ENCODE measurements at places on chromosomes 16 and 17.

GRCh38 chr17:6082335-6082734 lies 12.2 kb downstream of the WSCD1 start:
- no peak for DNase-seq

- no peak for DNase-seq
Measured at GRCh38 chr17:66407864-66408263, 105.5 kb downstream of the PRKCA start.

DNA sequence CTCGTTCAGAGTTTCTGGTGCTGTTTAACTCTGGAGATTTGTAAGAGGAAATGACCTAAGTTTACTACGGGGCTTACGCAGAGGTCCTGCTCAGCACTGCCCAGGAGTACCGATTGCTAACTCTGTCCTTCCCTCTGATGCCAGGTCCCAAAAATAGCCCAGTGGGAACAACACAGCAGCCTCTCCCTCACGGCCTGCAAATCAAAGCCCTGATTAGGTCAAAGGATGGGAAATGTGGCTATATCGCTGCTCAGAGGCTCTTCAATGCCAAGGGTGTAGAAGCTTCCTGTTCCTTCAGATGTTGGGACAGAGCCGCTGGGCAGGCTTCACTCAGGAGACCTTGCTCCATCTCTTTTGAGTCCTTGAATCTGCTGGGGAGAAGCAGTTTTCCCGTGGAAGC lies 174.2 kb upstream of the KCNJ16 start:
- no peak for DNase-seq

DNA sequence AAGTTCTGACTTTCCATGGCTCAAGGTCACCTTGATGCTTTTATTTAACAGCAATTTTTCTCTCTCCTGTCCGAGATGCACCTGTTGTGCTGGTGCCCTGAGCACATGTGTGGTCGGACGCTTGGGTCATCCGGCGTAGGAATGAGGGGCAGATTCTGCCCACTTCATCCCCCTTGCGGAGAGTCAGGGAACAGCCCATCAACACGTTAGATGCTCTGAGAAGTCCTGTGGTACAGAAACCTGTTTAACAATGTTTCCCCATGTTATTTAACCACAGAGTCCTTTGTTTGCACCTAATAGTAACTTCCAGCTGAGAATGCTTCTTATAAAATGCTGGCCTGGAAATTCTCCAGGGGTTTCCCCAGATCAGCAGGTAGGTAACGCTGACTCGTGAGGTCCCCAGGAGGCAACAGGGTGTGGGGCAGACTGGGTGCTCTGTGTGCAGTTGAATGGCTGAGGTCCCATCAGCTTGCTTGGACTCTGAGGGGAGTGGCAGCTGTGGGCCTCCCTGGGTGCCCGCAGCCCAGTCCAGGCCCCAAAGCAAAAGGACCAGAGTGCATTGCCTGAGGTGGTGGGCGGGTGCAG lies 17.8 kb downstream of the DOC2B start:
- DNase-seq = no peak

DNA sequence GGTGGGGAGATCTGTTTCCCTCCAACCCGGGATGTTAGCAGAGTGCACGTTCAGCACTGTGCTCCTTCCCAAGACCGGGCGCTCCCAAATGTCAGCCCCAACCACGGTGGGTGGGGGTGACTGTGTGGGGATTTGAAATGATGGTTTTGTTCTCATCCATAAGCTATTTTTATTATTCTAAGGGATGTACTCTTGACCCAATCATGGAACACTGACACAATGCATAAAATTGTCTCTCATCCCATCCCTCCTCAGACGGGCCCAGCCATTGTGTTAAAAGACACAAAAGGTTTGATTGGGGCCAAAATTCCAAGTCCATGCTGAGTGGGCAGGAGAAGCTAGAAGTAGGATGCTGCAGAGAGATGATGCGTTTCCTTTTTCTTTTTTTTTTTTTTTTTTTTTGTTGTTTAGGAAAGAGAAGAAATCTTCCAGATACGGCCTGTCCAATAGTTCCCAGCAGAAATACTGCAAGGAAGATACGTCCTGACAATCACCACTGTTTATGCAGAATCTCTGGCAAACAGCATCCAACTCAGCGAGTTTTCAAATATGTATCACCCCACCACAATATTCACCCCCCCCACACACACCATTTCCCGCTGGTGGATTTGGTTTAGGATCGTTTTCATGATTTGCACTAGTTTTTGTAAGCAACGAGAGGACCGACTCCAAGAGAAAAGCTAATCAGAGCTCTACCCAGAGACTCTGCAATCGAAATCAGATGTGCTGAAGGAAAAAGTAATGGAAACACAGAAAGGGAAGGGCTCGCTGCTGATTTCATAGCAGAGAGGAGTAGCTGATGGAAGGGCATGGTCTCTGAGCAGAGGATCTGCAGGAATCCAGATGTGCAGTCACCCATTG lies 163.5 kb upstream of the DYNLRB2 start:
- no peak for DNase-seq

- no peak for DNase-seq
Measured at GRCh38 chr17:80970762-80971703, 20.6 kb upstream of the CHMP6 start.

DNA sequence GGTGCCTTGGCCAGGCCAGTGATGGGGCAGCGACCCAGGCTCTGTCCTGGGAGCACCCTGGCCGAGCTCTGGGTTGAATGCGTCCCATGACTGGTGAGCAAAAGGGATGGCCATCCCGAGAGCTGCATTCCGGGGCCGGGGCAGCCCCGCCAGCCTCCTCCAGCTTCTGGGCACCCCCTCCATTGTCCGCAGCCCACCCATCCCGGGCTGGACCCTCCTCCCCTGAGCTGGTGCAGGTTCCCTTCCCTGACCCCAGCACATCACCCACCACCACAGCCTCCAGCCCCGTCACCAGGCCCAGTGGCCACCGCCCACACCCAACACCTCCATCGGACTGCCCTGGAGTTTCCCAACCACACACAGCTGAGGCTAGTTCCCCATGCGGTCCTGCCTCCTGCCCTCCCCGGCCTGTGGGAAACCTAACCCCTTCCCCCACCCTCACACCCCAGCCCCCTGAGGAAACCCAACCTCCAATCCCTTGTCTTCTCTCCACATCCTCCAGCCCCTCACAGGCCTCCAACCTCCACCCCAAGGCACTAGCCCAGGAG lies 16.2 kb upstream of the PVALEF start:
- DNase-seq = no peak

DNA sequence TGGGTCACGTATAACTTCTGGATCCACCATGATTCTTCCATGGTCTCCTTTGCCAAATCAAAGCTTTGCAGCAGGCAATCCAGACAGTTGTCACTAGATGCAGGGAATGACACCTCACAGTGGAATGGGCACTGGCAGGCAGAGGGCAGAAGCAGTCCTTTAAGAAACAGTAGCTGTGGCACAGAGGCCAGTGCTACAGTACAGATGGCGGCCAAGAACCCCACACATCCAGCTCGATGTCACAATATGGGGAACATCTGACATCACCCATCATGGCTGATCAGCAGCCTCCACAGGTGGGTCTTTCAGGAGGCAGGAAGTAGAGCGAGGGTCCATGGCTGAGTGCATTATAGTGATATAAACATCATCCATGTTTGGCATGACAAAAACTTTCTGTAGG lies 18.8 kb upstream of the ERN1 start:
- no peak for DNase-seq

GRCh38 chr16:11087691-11088073 lies 143.3 kb downstream of the CLEC16A start:
- DNase-seq = no peak

GRCh38 chr16:31875112-31875803 lies 1.7 kb downstream of the ZNF267 start:
- no peak for DNase-seq

DNA sequence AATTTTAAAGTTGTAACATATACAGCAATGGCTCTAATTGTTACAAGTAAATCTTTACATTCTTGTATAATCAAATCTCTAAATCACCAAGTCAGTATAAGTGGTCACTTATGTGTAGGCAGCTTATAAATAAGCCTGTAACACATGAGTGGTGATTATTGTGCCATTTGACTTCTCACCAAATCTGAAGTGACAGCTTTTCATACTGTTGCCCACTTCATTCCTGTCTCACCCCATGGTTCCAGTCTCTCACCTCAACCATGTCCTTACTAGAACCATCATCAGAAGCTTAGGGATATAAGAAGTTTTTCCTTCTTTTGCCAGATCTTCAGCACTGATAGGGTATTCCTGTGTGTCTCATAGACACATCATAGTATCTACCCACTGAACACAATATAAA lies 23.5 kb downstream of the TNRC6A start:
- DNase-seq = no peak

DNA sequence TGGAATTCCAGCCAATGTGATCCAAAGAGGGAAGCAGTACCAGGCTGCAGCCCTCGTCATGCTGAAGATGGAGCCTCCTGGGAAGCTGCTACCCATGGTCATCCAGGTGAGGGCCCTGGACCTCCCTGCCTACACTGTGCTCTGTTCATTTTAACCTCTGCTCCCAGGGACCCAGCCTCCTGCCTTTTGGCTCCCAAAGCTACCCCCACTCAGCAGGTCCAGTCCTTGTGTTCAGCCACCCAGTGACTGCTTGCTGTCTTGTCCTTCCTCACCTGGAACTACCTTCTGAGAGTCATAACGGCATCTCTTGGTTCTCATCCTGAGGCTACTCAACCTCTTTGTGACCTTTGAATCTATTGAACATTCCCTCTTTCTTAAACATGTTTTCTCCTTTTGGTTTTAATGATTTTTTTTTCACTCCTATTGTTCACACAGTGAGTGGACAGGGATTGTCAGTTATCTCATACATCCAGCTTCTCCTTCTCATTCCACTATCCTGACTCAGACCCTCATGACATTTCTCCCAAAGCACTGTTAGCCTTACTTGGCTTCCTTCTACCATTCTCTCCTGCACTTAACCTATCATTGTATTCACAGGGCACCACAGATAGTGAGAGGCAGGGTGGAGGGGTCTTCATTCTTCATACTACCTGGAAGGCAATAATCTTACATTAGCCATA lies 53.3 kb downstream of the GOSR1 start:
- no peak for DNase-seq

GRCh38 chr16:79421126-79421525 lies 179.4 kb downstream of the MAF start:
- DNase-seq = no peak

DNA sequence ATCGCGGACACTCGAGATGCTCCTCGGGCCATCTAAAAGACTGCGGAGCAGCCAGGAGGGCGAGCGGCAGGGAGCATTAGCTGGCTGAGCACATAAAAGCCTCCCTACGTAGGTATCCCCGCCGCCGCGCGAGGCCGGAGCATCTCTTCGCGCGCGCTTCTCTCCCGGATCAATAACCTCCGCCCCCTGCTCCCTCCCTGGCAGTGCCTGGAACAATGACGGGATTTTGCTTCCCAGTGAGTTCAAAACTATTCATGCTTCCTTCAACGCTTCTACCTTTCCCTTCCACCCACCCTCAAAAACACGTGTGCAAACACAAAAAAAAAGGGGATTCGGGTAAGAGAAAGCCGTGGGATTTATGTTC lies 984 bp downstream of the CENPV start:
- DNase-seq = peak; percentile 6

GRCh38 chr17:6340708-6341107 lies 94.2 kb downstream of the AIPL1 start:
- no peak for DNase-seq

GRCh38 chr17:57468932-57469775 lies 212.8 kb downstream of the MSI2 start:
- peak; percentile 51 for DNase-seq

GRCh38 chr16:76484020-76484419 lies 206.8 kb downstream of the CNTNAP4 start:
- DNase-seq = no peak

- no peak for DNase-seq
Measured at GRCh38 chr16:73252446-73252845, 204.5 kb upstream of the ZFHX3 start.

DNA sequence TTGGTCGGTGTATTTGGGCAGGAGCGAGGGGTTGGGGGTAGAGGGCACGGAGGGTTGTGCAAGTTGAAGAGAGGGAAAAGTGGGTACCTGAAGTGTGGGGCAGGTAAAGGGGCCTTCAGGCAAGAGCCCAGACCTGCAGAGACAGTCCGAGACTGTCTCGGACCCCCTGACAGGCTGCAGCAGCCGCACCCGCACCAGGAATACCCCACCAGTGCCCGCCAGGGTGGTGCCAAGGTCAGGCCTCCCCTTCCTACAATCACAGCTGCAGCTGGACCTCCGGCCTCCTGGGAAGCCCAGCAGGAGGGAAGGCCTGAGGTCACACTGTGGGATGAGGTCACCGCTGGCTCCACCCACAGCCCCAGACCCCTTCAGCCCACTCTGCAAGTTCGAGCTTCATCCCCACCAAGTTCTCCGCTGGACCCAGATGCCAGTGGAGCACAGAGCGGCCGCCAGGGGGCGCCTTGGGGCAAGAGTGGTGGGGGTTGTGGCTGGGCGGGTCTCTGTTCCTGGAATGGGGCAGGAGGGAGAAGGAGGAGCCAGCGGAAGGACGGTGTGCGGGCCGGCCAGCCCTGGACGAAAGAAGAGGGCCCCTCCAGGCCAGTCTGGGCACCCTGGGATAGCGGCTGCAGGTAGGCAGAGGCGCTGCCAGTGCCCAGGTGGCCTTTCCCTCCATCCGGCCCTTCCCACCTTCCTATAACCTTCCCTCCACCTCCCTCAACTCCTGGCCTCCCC lies at the start of gene HSD3B7:
Gene HSD3B7, plus strand, starts transcription at position 539 of the 732 bp plus-strand sequence. CDS start 452 bp downstream, outside the sequence.
- peak; percentile 82 for DNase-seq

GRCh38 chr17:12982224-12982623 lies 35.6 kb downstream of the ELAC2 start:
- DNase-seq = no peak

GRCh38 chr17:72409405-72410002 lies 288.7 kb downstream of the SOX9 start:
- no peak for DNase-seq

- DNase-seq = no peak
Measured at GRCh38 chr16:83814659-83814985, 6.8 kb downstream of the HSBP1 start.

DNA sequence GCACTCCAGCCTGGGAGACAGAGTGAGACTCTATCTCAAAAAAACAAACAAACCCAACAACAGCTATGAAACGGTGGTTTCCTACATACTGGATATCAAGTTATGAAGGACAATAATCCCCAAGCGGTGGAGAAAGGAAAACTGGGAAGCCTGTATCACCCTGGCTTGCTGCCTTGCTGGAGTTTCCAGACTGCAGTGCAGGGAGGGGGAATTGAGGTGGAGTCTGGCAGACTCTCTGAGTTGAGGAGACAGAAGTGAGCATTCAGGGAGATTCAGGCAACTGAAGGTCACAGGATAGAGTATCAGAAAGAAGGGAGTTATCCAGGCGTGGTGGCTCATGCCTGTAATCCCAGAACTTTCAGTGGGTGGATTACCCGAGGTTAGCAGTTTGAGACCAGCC lies 11.9 kb downstream of the QRICH2 start:
- DNase-seq = no peak

GRCh38 chr16:5580296-5580695 lies 482.7 kb upstream of the EEF2KMT start:
- DNase-seq = no peak
